T-helper 2 cell treated with Interferon-gamma antibody and Interleukin-4, amounts not matched to agents 5 μg/mL and 100 μg/mL, for 36 hours (primary cell): ENCODE measurements at places on chromosomes 1 and 21.

DNA sequence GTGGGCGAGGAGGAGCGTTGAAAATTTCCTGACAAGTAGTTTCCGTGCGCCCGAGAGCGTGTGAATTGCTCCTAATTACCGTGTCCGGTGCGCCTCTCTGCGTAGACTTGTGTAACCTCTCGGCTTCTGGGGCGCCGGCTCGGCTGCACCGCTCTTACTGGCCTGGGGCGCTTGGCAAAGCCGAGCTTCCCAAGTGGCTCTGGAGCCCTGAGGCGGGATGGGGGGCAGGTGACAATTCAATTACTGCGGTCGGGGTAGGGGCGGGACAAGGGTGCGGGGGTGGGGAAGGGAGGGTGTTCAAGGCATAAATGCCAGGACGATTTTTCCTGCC lies 392 bp upstream of the DMRTA2 start:
- H3K4me1 ChIP-seq, result peaks cover 28% of the 10 kb centered on the region
- H3K4me3 ChIP-seq, result peak overlapping the region; percentile 87
- no peak for DNase-seq
- peaks cover 83% of the 10 kb centered on the region for H3K27me3 ChIP-seq
- peak overlapping the region; percentile 41 for H3K27ac ChIP-seq
- peaks cover 4% of the 10 kb centered on the region for H3K36me3 ChIP-seq

DNA sequence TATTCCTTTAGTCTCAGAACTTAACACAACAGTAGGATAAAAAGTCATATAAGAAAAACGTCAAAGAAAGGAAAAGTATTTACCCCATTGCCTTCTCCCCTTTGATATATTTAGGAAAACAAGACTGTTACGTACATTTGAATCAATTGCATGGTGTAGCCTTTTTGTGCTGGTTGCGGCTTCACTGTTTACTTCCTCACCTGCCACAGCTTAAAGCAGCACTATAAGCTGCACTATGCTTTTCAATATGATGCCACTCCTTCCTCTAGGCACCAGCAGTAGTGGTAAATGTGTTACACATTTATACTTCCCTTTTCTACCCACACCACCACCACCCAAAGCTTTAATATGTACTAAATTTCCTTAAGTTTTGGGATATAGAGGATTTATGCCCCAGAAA lies 111.1 kb downstream of the ATP1B1 start:
- no peak for DNase-seq
- peaks cover 3% of the 10 kb centered on the region for H3K36me3 ChIP-seq
- no peak overlapping the region for H3K4me3 ChIP-seq
- H3K27ac ChIP-seq, result no peak overlapping the region
- peaks cover 7% of the 10 kb centered on the region for H3K4me1 ChIP-seq

GRCh38 chr1:1087351-1088028 lies 13.4 kb upstream of the RNF223 start:
- H3K36me3 ChIP-seq, result no peaks in the 10 kb centered on the region
- H3K27ac ChIP-seq, result no peak overlapping the region
- H3K4me3 ChIP-seq, result no peak overlapping the region
- H3K27me3 ChIP-seq, result no peaks in the 10 kb centered on the region

DNA sequence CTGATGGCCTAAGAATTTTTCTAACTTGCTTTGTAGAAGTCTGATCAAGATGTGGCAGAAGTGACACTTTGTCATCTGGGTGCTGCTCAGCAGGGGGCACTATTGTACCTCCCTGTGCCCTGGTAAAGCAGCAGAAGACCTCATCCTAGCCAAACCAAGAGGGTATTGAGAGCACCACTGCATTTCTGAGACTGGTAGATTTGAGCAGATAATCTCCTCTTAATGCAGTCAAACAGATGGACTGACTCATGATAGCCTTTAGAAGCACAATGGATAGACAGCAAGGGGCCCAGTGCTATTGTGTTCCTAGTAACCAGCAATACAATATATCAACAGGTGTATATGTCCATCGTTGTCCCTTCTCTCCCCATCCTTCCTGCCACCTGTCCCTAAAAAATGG lies 5.7 kb downstream of the TPM3 start:
- peaks cover 17% of the 10 kb centered on the region for H3K36me3 ChIP-seq
- peak; percentile 64 for DNase-seq
- H3K4me1 ChIP-seq, result peaks cover 22% of the 10 kb centered on the region
- H3K27me3 ChIP-seq, result peaks cover 8% of the 10 kb centered on the region

DNA sequence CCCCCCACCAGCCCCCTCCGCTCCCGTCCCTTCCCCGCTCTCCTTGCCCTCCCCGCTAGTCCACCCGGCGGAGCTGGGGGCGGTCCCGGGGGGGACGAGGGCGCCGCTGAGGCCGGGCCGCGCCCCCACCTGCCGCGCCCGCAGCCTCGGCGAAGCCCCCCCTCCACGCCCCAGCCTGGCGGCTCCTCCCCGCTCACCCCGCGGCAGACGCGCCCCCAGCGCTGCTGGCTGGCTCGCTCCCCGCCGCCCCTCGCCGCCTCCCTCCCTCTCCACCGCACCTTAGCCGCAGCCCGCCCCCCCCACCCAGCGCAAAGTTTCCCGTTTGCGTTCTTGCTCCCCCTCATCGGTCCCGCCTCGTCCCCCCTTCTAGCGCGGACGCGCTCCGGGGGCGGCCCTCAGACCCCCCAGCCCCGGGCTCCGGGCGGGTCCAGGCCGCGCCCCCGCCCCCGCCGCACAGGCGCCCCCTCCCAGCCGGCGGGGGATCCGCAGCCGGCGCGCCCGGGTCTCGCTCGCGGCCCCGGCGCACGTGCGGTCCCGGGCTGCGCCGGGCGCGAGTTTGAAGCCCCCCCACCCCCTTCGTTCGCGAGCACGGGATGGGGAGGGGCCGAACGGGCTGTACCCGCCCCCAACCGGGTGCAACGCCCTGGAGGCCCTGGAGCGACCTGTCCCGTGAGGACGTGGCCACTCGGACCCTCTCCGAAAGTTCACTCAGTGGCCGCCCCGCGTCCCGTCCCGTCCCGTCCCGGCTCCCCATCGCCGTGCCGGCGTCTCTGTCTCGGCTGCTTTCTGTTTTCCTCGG lies 623 bp downstream of the PTPRF start:
- DNase-seq, result no peak
- H3K4me3 ChIP-seq, result peak overlapping the region; percentile 88
- peaks cover 2% of the 10 kb centered on the region for H3K36me3 ChIP-seq
- peaks cover 51% of the 10 kb centered on the region for H3K27me3 ChIP-seq
- no peak overlapping the region for H3K27ac ChIP-seq

DNA sequence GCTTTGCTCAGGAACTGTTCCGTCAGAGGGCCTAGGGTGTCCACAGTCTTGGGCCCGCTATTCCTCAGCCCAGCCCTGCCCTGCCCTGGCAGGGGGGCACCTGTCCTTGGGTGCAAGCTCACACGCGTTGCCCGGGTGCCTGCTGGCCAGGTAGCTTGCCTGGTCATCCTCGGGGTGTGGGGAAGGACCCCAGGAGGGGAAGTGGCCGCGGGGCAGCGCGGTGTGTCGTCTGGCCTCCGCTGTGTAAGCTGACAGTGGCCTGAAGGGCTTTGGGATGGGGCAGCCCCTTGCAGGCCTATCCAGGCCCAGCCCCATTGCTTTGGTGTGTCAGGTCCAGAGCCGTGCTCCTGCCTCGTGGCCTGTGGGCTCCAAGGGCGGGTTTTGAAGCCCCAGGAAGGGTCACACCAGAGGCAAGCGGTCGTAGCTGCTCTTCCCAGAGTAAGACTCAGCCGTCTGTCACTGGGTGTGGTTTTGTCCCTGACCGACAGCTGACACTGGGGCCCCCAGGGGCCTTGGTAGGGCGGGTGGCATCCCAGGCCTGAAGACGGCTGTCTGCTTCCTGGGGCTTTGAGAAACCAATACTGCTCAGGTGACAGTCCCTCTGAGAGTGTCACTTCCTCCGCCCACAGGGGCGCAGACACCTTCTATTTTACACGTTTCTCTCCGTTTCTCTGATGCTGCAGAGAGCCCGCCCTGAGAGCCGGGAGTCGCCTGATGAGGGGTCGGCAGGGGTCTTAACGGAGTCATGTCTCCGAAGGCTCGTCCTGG lies 72.1 kb downstream of the SKI start:
- no peaks in the 10 kb centered on the region for H3K27me3 ChIP-seq
- H3K4me1 ChIP-seq, result peaks cover 41% of the 10 kb centered on the region
- H3K36me3 ChIP-seq, result peaks cover 23% of the 10 kb centered on the region
- H3K27ac ChIP-seq, result peak overlapping the region; percentile 96

- H3K27me3 ChIP-seq, result peaks cover 52% of the 10 kb centered on the region
- H3K4me1 ChIP-seq, result no peaks in the 10 kb centered on the region
- DNase-seq, result no peak
- H3K36me3 ChIP-seq, result no peaks in the 10 kb centered on the region
- no peak overlapping the region for H3K27ac ChIP-seq
These were observed 6.9 kb upstream of the NOS1AP start for GRCh38 chr1:162062542-162063015.

GRCh38 chr1:171699531-171699930 lies 42.3 kb downstream of the VAMP4 start:
- no peak overlapping the region for H3K27ac ChIP-seq
- no peak for DNase-seq
- no peaks in the 10 kb centered on the region for H3K27me3 ChIP-seq
- H3K4me1 ChIP-seq, result no peaks in the 10 kb centered on the region

DNA sequence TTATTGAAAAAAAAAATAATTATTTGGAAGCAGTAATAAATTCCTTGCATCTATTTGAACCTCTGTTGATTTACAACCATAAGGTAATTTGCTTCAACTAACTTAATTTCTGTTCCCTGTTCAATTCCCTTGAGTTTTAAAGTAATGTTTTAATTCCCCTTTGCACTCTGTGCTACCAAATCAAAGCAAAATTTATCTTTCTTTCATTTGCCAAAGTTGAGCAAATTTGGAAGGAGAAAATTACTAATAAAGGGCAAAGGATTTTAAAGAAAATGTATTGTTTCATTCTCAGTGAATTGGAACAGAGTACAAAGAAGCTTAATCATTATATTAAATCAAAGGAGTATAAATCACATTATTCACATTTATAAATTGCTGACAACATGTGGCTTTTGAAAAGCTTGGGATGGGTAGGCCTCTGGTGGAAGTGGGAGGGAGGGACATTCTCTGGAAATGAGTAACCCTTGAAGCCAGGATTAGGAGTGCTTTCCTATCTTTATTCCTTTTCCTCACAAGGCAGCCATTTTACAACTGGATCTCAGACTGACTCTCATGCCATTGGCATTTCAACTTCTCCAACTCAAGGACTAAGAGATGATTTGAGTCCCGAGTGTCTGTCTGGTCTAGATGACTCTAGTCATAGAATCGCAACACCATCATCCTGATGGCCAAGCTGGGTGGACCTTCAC lies 331.6 kb upstream of the DUSP10 start:
- H3K4me1 ChIP-seq, result no peaks in the 10 kb centered on the region
- no peak overlapping the region for H3K27ac ChIP-seq
